ENCODE measurements at places on chromosomes 13 and 19. TPM values are rescaled to one million over a fixed set of nuclear protein-coding genes. Genes with fewer than 3 reads are reported as not detected.

C1QTNF9 gene
- not detected for total RNA-seq

CEACAM19 gene
- total RNA-seq: 0.30 TPM

SELENOV gene
- total RNA-seq: not detected

RAX2 gene
- not detected for total RNA-seq

UBE2L5 gene
- not detected for total RNA-seq

ZNF222 gene
- 5.8 TPM for total RNA-seq

CYP2S1 gene
- total RNA-seq: not detected

PTGIR gene
- 0.32 TPM for total RNA-seq

DCLK1 gene
- 3.2 TPM for total RNA-seq

NLRP4 gene
- total RNA-seq: not detected

LHB gene
- total RNA-seq: not detected

ZNF527 gene
- total RNA-seq: 6.1 TPM

ICAM4 gene
- total RNA-seq: 0.65 TPM

ZNF726 gene
- 2.7 TPM for total RNA-seq

CEACAM8 gene
- not detected for total RNA-seq

SIAH3 gene
- not detected for total RNA-seq

CKM gene
- total RNA-seq: not detected

GIPR gene
- total RNA-seq: 0.15 TPM

WDR62 gene
- 7.0 TPM for total RNA-seq

PLPP2 gene
- total RNA-seq: 12.0 TPM

ZNF418 gene
- 2.1 TPM for total RNA-seq

OR7A5 gene
- total RNA-seq: not detected

Data from epithelial cell of umbilical artery (primary cell).